T-helper 17 cell (primary cell): ENCODE measurements at places on chromosomes 6 and 20.
A peak's percentile ranks its signal among the peaks of the same experiment; 100 is the strongest.

GRCh38 chr6:160990847-160991405 is 643 bp upstream of the MAP3K4 start:
- no peak for DNase-seq

DNA sequence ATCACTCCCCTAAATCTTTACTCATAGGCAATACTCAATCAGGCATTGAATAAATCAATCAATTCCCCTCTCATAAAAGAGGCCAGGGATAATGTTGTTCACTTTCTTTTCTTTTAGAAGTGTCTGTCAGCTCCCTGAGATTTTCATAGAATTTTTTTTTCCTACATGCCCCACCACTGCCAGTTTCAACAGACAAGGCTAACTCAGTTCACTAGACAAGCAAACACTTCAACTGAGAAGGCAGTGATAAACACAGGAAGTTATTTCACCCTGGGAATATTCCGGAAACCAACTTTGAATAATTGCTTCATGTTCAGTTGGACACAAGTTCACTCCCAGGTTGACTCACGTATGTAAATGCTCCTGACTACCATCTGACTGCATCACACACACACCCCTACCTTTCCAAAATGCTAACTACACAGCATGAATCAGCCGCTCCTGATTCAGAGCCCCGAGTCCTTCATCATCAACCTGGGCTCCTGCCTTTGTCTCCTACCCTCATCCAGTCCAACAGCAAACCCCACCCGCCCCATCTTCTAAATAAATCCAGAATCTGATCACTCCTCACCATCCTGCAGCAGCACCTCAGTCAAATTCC is 143.9 kb downstream of the BCAS1 start:
- no peak for DNase-seq

GRCh38 chr6:167336844-167337630 is 12.2 kb downstream of the TTLL2 start:
- DNase-seq = no peak

DNA sequence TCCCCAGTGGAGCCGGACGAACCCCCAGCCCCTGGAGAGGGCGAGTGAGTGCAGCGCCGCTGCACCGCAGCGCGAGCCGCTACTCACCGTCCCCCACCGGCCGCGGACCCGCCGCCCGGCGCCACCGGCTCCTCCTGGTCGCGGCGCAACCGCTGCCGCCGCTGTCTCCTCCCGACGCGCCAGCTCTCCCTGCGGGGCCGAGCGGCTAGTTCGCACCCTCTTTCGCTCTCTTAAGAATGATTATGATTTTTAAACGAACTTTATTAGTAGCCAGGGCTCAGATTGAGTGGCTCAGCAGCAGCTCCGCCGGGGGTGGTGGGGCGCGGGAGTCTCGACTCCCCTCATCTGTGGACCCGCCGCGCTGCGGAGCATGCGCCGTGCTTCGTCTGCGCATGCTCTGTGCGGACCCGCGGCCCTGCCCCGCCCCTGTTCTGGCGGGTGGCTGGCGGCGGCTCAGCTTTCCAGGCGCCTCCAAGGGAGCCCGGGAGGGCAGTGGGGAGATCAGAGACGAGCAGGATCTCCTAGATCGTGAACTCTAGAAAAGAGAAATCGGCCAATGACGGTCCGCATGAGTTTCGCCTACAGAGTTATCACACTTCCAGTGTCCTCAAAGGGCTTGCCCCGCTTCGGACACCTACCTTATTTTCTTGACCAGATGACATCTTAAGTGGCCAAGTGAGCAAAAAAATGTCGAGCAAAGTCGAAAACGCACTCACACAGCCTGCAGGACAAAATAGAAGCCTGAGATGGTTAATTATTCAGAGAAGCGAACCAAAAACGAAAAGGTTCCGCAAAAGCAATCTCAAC is at the start of gene RAB23:
Gene RAB23, minus strand, starts transcription at position 372 of the 807 bp plus-strand sequence. CDS start 11,927 bp downstream, outside the sequence.
- DNase-seq = peak; percentile 80

GRCh38 chr6:161139766-161140553 is 133.9 kb downstream of the AGPAT4 start:
- DNase-seq = peak; percentile 36

DNA sequence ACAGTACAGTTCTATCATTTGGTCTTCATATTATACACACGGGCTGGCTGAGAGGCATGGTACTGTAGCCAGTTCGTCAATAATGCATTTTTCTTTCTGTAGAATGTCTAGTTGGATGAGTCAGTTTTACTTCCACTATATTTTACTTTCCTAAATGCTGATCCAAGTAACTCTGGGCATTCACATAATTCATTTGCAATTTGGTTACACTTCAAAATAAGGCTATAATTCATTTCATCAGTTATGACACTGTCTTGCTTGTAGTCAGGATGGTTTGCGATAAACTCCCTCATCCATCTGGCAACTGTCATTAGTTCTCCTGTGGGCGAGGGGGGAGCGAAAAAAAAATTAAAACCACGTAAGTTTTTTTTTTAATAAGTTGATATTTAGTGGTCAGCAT is 46.3 kb downstream of the GCLC start:
- DNase-seq = no peak

DNA sequence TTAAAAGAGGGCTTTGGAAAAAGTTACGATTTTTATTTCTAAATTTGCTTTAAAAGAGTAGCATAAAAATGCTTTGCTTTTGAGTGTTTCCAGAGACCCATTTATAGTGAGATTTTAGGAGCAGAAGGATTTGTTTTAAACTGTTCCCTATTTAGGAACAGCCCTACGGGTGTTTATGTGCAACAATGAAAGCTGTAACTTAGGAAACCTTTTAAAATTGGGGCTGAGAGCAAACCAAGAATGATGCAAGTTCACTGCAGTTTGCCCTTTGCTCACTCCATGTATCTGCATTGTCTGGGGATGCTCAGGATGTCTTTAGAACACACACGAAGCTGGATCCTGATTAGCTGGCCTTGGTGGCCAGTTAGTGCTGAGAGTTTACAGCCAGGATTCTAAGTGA is 40.9 kb downstream of the GHRH start:
- DNase-seq = no peak

DNA sequence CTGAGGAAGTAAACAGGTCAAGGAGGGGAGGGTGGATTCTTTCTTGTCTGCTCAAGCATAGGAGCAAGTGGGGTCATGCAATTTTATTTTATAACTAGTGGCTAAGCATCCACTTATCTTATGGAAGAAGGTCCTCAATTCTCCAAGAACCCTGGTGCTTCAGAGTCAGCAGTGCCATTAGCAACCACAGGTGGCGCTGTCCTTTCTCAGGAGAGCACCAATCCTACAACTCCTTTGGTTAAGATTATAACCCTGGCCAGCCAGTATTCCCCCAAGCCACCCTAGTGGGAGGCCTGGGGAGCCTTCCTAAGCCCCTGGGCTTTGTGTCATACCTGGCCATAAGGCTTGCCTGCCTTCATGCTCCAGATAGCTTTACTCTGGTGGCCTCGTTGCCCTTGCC is 60.7 kb downstream of the PCSK2 start:
- DNase-seq = no peak

- DNase-seq = no peak
Measured at GRCh38 chr6:144179828-144180227, 29.5 kb downstream of the STX11 start.

DNA sequence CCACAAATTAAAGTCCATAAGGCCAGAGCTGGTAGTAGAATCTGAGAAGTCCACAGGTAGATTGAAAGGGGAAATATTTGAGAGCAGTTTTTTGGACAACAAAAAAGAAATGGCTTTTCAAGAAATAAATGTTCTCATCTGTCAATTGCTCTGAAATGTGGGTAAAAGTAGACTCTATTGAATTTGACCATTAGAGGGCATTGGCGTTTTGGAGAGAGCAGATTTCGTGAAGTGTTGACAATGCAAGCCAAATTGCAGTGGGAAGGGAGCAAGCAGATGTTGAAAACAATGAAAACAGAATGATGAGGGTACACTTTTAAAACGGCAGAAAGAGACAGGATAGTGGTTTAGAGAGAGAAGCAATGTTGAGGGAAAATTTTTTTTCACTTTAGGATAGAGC is 149.1 kb upstream of the FAM83B start:
- DNase-seq = no peak

GRCh38 chr20:42346189-42347170 is 728.3 kb upstream of the CHD6 start:
- no peak for DNase-seq

GRCh38 chr6:33923857-33924514 is 120.2 kb upstream of the MLN start:
- no peak for DNase-seq

- no peak for DNase-seq
Measured at GRCh38 chr20:8372824-8373380, 240.8 kb downstream of the PLCB1 start.

GRCh38 chr6:20827798-20828197 is 293.5 kb downstream of the CDKAL1 start:
- DNase-seq = no peak

DNA sequence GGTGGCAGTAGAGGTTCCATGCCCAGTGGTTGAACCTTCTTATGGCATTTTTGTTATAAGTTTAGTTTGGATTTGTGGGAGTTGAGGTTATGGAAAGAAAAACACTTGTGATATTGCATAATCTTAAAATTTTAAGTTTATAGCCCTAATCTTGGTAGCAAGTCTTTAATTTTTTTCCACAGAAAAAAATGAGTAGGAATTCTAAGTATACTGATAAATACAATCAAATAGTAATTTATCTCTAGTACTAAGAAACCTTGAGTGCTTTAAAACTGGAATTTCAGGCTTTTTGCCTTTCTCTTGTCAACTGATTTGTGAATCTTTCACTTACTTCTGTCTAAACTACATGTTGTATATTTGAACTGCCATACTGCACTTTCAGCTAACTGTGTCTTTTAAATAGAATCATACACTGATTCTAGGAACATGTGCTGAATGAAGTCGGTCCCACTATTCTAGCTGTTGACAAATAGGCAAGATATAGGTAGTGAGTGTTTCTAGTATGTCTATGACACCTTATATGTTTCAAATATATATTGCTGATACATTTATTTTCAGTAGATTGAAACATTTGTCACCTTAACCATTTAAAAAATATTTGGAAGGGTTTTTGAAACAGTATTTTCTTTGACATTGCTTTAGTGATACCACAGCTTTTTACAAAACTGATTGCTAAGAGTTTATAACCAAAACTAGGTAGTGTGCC is 2.4 kb downstream of the PARD6B start:
- DNase-seq = no peak

DNA sequence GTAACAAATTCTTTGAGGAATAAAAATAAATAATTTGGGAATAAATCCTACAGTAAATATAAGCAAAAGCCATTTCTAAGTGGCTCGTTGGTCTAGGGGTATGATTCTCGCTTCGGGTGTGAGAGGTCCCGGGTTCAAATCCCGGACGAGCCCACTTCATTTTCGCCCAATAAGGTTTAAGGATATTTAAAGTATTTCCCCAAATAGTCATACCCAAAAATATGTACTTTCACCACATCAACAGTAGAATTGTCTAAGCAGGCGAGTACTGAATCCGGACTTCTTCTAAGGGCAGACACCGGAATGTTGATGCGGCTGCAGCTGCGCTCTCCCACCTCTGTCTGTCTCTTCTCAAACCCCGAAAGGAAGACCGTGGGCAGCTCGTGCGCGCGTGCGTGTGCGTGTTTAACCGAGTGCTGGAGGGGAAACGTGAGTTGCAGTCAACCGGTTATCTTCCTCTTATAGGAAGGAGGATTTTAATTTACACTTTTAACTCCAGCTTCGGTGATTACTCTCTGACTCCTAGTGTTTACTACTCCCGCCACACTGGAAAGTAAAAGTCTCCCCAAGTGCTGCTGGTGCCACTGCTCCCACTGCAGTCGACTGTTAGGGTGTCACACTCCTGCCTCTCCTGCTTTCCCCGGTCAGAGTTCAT is 155.7 kb upstream of the PRSS16 start:
- DNase-seq = no peak

- DNase-seq = no peak
Measured at GRCh38 chr6:16473184-16473907, 235.0 kb downstream of the GMPR start.

DNA sequence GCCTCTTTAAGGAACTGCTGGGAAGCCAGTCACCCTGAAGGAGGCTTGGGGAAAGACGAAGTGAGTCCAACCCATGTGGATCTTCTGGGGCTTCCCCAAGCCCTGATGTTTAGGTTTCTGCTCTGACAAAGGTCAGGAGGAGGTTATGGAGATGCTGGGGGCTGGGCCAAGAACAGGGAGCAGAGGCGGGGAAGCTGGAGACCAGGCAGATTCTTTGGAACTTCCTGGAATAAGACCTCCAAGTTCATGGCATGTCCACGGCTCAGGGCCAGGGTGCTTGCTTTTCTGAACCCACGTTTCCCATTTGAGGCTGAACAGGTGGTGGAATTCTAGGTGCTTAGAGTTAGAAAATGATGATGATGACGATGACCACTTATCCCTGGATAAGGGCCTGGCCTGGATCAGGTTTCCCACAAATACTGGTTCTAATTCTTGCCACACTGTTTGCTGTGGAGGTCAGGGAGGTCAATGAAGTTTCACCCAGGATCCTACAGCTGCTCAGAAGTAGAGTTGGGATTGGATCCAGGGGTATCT is 30.0 kb upstream of the TGM2 start:
- no peak for DNase-seq

- no peak for DNase-seq
Measured at GRCh38 chr20:46206025-46206424, 87.9 kb downstream of the CD40 start.

DNA sequence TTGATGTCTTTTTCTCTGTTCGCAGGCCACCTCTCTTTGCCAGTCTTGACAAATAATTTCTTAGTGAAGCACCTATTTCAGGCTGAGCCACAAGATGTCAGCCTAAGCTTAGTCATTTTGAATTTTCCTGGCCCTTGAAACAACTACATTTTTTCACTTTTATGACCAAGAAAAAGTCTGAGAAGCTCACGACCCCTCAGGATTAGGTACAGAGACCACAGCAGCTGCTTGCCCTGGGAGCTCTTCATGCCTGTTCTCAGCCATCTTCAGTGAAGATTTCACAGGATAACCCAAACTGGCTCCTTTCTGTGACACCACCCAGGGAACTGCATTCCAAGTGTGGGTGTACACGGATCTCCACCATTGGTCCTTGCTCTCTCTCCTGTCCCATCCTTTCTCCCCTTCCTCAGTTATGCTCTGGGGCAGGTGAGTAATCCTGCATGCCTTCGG is 38.4 kb upstream of the SPTLC3 start:
- DNase-seq = no peak

DNA sequence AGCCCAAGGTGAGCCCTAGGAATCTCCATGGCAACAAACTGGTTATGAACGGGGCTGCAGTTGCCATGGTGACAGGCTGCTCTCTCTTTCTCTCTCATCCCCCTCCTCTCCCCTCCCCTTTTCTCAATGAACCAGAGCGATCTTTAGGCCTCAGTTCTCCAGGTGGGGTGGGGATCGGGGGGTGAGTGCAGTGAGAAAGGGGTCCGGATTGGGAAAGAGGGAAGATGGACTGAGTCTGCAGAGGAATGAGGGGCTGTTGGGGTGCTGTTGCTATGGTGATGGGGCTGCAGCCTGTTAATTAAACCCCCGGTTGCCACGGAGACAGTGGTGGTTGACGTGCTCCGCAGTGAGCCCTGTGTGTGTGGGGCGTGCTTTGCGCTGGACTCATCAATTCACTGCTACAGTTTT is 3.6 kb upstream of the SLC12A5 start:
- DNase-seq = no peak

DNA sequence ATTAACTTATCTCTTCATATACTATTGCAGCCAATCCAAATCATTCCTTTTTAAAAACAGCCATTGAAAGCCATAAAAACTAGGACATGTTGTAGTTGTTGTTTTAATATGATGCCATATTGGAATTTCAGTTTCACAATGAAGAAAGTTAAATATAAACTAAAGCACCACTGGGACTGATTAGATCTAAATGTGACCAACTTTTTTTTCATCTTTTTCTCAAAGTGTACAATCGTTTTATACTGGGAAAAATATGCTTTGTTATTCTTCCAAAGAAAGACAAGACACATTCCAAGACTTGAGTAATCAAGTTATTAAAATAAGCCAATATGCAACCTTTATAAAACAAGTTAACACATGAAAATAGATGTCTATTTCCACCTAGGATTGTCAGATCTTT is 68.5 kb downstream of the THEMIS start:
- DNase-seq = no peak
